ENCODE measurements at places on chromosomes 3 and 15.

GRCh38 chr15:49024840-49025239 is 21.4 kb downstream of the SECISBP2L start:
- no peak for DNase-seq

- DNase-seq, result no peak
These were observed 277.4 kb downstream of the ROBO1 start for GRCh38 chr3:79490165-79491028.

DNA sequence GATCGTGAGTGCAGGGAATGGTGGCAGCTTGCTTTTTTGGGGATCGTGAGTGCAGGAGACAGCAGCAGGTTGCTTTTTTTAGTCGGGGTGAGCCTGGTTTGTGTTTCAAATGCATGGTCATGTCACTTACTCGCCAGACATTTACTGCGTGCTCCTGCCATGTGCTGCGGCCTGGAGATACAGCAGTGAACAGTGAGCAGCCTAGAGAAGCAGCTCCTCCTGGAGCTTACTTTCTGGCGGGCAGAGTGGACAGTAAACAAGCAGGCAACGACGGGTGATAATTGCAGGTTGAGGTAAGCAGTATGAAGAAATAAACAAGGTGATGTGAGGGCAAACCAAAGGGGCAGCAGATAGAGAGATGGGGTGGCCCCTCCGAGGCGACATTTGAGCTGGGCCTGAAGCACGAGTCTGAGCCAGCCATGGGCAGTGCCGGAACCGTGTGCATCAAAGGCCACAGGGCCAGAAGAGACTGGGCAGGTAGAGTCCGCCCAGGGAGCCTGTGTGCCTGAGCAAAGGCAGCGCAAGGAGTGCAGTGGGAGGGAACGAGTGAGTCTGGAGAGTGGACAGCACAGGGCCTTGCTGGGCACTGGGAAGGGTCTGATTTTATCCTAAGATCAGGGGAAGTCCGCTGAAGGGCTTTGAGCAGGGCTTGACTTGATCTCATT is 57.3 kb upstream of the RASA2 start:
- no peak for DNase-seq

- no peak for DNase-seq
These were observed 172.4 kb downstream of the CHDH start for GRCh38 chr3:53673722-53674350.

GRCh38 chr15:60135961-60136360 is 131.8 kb downstream of the FOXB1 start:
- no peak for DNase-seq

DNA sequence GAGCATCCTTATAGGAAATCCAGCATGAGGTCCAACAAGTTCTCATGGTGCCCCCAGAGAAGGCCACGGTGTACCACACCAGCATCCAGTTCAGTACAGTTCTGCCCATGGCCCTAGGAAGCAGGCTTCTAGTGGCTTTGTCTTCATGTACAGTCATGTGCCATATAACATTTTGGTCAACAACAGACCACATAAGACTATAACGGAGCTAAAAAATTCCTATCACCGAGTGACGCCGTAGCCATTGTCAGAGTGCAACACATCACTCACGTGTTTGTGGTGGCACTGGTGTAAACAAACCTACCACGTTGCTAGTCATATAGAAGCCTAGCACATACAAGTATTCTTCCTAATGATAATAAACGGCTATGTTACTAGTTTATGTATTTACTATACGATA is 209.0 kb downstream of the ARRDC4 start:
- DNase-seq, result no peak

DNA sequence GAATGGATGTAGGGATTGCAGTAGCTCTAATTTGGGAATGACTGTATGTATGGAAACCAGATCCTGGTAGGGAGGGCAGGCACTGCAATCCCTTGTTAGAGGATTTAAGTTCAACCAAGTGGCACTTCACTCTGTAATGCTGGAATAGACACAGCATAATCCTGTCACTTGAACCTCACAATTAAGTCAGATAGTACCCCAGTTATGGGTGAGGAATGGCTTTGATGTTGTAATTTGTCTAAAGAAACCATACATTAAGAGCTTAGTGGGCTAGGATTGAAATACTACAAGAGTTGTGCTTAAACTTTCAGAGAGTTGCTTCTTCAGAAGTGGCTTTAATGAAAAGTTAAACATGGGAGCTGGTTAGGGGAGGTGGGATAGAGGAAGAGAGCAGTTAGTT is 9.3 kb downstream of the RAB7A start:
- no peak for DNase-seq

DNA sequence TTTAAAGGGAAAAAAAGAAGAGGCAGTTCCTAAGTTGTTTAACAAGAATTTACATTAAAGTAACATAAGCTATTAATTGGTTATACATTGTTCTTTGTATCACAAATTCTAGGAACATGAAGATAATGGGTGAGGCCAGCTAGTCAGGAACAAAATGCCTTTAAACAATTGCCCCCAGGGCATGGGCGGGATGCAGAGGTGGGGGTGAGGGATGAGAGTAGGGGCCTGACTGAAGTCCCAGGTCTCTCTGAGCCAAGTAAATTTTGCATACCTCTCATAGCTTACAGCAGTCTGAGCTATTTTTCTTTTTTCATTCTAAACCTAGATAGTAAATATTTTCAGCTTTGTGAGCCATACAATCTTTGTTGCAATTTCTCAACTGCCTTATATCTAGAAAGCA is 77.8 kb upstream of the RNU6-1 start:
- DNase-seq, result no peak

DNA sequence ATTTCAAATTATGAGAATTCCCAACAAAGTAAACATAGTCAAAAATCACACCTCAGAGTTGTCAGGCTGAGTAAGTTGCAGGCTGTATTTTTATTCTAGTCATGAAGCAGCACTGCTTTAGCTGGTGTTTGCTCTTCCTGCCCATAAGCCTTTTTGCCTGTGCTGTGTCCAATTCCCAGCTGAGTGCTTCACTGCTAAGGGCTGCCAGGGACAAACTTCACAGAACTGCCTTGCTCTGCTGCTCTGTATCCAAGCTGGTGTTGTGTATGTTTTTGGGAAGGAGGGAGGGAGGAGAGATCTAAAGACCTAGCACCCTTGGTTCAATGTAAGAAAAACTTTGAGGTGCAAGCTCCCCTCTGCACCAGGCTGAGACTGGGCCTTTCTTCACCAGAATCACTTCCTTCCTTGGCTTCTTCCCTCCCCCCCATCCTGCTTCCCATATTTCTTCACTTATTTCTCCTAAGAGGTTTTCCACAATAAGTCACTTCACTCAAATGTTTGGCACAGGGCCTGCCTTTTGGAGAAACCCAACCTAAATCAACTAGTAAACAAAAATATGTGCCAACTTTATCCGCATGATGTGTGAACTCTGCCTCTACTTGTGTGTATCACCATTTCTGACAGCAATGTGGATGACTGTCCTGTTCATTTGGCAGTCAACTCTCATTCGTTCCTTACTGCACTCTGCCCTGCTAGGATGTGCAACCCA is 156.1 kb downstream of the TBL1XR1 start:
- DNase-seq, result no peak

DNA sequence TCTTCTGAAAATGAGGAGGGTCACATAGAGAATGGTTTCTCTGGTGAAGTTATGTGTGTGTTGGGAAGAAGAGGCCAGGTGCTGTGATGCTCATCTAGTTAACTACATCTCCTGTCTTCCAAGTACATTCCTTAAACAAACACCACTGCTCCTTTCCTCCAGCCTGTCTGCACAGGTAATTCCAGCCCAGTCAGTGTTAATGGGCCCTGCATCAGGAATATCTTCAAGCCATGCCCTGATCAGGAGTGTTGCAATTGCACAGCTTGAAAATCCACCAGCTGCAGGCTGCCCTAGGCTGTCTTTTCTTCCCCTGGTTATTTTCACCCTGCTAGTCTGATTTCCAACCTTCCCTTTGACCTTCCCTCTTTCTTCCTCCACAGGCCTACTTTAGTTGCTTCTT is 41.9 kb upstream of the LMOD3 start:
- DNase-seq, result no peak

DNA sequence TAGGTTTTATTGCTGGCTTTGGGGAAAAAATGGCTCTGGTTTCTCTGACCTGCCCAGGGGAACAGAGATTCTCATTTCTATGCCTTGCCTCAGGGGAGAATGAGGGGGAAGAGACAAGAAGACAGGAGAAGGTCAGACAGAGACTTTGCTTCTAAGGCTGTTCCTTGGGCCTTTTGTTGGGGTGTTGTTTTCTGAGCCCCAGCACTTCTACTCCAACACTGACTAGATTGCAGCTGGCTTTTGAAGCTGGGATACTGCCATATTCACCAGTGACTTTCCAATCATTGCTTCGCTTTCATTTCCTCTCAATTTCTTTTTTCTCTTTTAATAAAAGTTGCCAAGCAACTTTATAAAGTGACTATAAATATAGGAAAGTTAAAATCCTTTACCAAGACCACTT is 143.2 kb upstream of the ARHGEF26 start:
- no peak for DNase-seq

GRCh38 chr3:197014942-197015575 is 14.6 kb downstream of the MELTF start:
- no peak for DNase-seq

- peak; percentile 32 for DNase-seq
These were observed 167.4 kb downstream of the GAP43 start for GRCh38 chr3:115790759-115791158.

DNA sequence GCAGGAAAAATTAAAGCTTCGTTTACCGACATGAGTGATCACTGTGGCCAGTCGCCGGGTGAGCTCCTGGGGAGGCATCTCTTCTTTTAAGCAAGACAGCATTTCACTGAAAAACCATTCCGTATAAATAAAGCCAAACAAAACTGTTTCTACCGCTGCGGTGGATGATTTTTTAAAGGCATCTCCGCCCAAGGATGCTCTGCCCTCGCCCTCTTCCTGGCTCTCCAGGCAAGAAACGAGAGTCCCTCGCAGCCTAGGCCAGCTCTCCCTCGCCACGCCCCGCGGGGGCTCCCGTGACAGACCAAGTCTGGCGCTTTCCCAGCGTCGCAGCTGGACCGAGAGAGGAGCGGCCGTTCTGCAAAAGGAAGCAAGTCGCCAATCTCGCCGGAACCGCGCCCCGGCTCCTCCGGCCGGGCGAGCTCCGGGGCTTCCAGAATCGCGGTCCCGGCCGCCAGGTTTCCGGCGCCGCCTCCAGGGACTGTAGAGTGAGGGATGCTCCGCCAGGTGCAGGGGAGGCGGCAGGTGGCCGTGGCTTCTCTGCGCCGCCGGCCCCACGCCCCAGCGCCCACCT is 458 bp downstream of the MCF2L2 start:
- no peak for DNase-seq

- DNase-seq, result peak; percentile 82
These were observed at the start of gene EIF4A2 for GRCh38 chr3:186783058-186783730. EIF4A2 (plus strand) TSS chr3:186783577; CDS start chr3:186783611, 34 bp downstream.

- DNase-seq, result no peak
These were observed 61.8 kb upstream of the SEC61A1 start for GRCh38 chr3:127990461-127990860.

DNA sequence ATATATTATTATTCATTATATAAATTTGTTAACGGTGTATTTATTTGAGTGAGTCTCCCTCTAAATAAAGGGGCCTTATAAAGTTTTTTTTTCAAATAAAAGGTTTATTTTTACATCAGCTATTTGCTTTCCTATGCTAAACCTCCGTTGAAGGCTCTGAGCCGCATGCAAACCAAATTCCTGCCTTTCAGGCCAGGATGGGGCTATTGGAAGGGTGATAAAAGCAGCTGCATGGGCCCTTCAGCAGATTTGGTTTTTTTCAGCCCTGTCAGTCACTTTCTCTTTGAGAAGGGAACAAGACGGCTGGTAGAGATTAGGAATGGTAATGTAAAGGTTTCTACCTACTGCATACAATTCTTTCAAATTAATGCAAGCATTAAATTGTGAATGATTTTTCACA is 244.2 kb downstream of the WNT5A start:
- DNase-seq, result no peak

DNA sequence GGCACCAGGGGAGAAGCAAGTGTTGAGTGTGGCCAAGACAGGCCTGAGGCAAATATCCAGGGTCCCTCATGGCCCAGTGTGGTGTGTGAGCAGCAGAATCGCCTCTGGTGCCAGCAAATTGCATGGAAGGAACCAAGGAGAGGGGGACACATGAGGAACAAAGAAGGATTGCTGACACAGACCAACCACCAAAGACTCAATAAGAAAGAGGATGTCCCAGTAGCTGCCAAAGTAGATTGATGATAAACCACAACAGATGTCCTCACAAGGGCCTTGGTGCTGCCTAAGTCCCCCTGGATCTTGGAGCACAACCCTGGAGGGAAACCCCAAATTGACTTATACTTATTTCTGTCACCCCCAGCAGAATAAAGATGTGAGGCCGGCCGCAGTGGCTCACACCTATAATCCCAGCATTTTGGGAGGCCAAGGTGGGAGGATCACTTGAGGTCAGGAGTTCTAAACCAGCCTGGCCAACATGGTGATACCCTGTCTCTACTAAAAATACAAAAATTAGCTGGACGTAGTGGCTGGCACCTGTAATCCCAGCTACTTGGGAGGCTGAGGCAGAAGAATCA is 10.6 kb downstream of the SRGAP3 start:
- no peak for DNase-seq

- DNase-seq, result no peak
These were observed 492.1 kb upstream of the PPP2R3A start for GRCh38 chr3:135473449-135473848.

DNA sequence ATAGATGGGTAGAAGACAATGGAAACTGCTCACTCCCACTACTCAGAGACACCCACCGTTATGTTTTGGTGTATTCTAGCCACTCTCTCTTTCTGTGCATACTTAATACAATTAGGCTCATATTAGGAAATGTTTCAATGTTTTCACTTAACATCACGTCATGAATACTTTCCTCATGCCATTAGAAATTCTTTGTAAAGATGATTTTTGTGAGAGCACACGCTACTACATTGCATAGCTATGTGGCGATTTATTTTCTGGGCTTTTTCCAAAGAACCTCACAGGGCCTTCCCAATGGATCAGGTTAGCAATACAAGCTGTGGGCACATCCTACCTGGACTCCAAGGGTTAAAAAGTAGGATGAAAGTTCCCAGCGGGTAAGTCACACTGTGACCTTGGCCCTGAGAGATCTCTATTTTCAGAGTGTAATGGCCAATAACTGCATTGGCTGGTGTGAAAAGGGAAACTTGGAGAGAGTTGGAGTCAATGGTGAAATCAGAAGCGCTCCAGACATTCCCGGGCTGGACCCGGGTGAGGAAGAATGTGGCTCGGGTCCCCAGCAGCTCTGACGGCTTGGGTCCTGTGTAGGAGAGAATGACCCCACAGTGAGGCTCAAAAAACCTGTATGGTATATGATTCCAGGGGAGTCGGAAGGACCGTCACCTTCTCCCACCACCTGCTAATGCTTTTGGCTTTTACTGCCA is 25.8 kb upstream of the TGM5 start:
- DNase-seq, result no peak
